ENCODE measurements at places on chromosomes 1 and 21.

GRCh38 chr21:18518054-18518481 lies 114.5 kb upstream of the TMPRSS15 start:
- no peak for DNase-seq

DNA sequence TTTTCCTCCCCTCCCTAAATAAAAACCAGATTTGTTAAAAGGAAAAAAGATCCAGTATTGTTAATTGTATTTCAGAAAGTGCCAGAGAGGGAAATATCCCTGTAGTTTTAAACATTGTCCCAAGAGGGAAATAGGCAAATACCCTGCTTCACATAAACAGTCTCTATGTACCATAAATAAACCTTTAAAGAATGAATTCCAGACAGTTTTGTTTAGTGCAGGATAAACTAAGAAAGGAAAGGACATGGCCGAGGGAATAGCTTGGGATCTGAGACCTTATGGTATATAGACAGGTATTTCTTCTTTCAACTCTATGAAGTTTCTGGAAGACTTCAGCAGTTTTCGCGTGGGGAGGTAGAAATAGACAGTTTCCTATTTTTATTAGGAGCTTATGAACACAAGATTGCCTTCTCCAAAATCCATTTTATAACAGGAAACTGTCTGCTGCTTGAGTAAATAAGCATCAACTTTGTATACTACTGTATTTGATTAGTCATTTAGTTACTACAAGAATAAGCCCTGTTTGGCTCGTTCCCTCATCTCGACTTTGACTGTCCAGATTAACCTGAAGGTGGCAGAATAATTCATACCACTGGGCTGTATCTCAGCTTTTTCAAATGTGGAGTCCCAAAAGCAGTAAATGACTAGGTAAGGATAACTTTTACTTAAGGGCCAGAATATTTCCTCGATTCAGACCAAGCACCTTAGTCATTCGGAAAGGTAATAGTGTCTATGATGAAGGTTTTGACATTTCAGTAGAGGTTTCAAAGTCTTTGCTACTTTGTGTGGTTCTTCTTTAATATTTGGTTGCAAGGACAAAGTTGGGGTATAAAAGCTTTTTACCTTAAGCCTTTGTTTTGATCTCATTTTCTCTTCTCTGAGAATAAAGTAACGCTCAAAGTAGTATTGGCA lies 177.5 kb downstream of the VPS13D start:
- DNase-seq = no peak

- no peak for DNase-seq
Observed at GRCh38 chr1:33338048-33338439, 17.1 kb upstream of the A3GALT2 start.

GRCh38 chr1:81974883-81975555 lies 174.3 kb downstream of the ADGRL2 start:
- DNase-seq = no peak

DNA sequence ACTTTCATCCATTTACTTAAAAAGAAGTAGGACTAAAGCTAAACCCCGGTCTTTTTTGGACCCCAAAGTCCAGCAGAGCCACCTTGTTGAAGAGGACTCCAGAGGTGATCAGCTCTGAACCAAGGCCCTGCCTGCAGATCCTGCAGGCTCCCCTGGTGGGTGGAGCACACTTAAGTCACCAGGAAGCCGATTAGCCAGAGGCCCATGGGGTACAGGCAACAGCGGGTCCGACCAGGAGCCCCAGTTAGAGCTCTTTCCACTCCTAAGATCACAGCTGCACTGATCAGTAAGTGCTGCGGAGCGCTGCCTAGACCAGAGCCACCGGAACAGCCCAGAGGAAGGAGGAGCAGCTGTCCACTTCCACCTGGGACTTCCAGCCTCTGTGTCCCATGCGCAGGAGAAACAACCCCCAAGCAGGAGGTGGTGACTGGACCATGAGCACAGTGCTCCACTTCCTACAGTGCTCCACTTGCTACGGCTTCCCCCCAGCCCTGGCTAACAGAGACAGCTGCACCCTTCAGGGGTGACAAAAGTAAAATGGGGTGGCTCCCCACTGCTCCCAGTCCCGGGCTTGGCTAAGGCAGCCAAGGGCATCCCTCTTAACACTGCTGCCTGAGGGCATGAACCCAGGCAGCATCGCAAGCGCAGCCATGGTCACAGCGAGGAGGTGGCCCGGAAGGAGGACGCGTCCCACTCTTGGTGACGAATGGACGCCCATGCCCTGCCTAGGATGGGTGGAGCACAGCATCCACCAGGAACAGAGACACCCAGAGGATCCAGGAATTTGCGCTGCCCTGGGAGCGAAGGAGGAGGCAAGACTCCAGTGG lies 58.0 kb downstream of the NPHP4 start:
- no peak for DNase-seq

- DNase-seq = no peak
Observed at GRCh38 chr1:43272161-43272560, 2.4 kb downstream of the TMEM125 start.

- no peak for DNase-seq
Observed at GRCh38 chr1:89815611-89816010, 5.2 kb upstream of the LRRC8D start.

- no peak for DNase-seq
Observed at GRCh38 chr21:28230559-28230958, 762.1 kb downstream of the LTN1 start.

GRCh38 chr1:28885472-28885877 lies 28.9 kb upstream of the EPB41 start:
- DNase-seq = no peak

DNA sequence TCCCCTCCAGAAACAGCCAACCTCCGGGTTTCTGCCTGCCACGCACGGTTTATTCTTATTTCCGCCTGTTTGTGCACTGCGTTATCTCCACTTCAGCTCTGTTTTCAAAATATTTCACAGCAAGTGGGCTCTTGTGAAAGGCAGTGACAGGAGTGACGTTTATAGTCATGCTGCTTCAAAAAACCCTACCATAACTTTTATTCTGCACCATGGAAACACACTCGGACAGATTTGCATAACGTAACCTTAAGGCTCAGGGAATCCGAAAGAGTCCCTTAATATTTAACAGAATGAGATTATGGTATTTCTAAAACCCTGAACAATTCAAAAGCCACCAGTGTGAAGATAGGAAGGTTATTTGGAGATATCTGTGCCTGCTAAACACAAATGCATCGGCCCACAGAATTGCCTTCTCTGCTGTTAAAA lies 782 bp upstream of the SDE2 start:
- no peak for DNase-seq

GRCh38 chr1:238660849-238661248 lies 725.5 kb upstream of the CHRM3 start:
- DNase-seq = no peak

GRCh38 chr1:40363721-40364120 lies 9.8 kb upstream of the SMAP2 start:
- DNase-seq = no peak

DNA sequence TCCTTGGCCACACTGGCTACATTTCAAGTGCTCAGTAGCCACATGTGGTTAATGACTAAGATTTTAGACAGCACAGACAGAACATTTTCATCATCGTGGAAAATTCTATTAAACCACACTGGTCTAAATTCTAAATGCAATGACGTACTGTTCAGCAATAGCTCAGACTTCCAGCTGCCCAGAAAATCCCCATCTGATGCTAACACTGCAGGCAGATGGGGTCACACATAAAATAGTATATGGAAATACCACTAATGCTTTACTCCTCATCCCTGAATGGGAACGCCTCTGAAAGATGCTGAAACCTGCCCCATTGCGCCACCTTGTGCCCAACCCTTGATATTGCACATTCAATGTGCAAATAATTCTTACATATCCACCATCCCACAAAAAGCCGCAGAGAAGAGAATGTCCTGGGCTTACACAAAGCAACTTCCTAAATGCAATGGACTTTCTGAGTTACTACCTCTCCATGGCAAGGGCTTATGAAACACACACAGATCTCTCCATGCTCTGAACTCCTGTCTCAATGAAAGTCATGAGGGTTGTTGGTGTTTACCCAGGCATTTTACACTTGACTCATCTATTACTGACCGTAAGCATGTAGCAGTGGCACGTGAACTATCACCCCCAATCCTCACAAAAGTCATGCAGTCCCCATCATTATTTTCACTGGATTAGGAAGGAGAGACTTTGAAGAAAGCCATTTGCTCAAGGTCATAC lies 20.3 kb upstream of the SLC5A9 start:
- peak; percentile 44 for DNase-seq

- DNase-seq = no peak
Observed at GRCh38 chr21:18369115-18369514, 34.5 kb downstream of the TMPRSS15 start.

DNA sequence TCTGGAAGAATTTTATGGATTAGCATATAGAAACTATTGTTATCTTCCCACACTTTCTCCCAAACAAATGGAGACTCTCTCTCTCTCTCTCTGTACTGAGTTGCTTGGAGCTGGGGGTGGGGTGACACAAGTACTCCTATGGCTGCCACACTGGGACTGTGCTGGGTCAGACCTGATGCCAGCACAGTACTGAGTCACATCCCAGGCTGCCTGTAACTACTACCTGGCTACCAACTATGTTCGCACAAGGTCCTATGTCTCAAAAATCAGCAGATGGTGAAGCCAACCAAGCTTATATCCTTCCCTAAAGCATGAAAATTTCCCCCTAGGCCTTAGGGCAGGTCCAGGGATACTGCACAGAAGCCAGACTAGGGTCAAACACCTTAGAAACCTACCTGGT lies 66.6 kb downstream of the FAF1 start:
- DNase-seq = no peak

- DNase-seq = no peak
Observed at GRCh38 chr1:97572561-97572960, 348.3 kb downstream of the DPYD start.

DNA sequence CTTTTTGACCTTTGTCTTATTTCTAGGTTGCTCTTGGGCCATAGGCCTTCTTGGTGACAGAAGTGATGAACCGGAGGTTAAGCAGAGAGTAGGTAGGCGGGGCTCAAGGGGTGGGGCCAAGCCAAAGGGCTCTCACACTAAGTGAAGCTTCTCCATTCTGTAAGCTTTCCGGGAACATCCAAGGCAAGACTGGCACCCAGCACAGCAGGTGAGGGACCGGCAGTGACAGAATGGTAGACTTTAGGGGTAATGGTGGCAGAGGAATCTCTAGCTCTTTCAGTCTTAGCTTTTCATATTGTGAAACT lies at the start of gene TNFAIP8L2:
TSS of gene TNFAIP8L2 (plus strand) at position 135 of the 305 bp plus-strand sequence. CDS start 2,049 bp downstream, outside the sequence.
- DNase-seq = no peak

DNA sequence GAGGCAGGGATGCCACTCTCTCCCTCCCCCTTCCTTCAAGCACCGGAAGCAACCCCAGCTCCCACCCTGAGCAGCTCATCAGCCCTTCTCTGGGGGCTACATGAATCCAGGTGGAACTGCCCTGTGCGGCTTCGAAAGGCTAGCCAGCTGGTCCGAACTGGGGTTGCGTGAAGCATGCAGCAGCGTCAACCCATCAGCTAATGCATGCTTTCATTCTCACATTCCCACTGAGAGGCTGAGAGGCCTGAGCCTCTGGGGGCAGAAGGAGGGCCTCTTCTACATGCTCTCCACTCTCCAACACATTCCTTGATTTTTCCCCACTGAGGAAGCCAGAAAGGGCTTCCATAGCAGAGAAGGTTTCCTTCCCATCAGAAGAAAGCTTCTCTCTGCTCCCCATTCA lies 5.6 kb downstream of the RXRG start:
- DNase-seq = no peak

DNA sequence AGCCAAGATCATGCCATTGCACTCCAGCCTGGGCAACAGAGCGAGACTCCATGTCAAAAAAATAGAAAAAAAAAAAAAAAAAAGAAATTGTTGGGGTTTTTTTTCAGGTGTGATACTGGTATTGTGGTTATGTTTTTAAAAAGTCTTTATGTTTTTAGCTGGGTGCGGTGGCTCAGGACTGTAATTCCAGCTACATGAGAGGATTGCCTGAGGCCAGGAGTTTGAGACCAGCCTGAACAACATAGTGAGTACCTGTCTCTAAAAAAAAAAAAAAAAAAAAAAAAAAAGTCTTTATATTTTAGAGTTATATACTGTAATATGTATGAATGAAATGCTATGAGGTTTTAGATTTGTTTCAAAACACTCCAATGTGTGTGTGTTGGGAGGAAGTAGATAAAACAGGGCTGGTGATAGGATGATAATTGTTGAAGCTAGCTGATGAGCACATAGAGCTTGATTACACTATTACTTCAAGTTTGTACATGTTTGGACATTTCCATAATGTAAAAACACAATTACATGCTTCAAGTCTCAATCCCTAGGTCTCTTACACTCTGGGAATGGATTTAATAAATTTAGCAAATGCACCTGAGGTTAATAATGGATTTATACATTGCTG lies 30.2 kb upstream of the ATP5PO start:
- no peak for DNase-seq

- no peak for DNase-seq
Observed at GRCh38 chr21:27168084-27168483, 201.2 kb upstream of the ADAMTS5 start.

GRCh38 chr1:28886731-28887418 lies 27.5 kb upstream of the EPB41 start:
- peak; percentile 63 for DNase-seq

- DNase-seq = no peak
Observed at GRCh38 chr1:89457046-89457445, 67.6 kb upstream of the LRRC8B start.

- DNase-seq = no peak
Observed at GRCh38 chr1:227731696-227732585, 3.2 kb downstream of the JMJD4 start.

- no peak for DNase-seq
Observed at GRCh38 chr1:30635391-30635975, 87.9 kb downstream of the MATN1 start.

DNA sequence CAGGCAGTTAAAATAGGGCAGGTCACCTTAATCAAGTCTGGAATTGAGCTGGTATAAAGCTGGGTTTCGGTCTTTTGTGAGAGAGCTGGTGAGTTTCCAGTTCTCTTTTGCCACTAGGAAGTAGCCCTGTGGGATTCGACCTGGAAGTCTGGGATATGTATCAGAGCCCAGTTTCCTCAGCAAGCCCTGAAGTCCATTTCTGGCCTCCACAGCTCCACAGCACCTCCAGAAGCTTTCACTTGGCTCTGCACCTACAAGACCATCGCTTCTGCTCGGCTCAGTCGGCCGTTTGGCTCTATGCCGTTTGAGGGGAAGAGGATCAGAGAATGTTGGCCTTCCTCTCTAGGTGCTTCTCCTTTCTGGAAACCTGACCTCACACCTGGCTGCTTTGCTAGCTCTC lies 148.0 kb downstream of the GALNT2 start:
- DNase-seq = no peak

DNA sequence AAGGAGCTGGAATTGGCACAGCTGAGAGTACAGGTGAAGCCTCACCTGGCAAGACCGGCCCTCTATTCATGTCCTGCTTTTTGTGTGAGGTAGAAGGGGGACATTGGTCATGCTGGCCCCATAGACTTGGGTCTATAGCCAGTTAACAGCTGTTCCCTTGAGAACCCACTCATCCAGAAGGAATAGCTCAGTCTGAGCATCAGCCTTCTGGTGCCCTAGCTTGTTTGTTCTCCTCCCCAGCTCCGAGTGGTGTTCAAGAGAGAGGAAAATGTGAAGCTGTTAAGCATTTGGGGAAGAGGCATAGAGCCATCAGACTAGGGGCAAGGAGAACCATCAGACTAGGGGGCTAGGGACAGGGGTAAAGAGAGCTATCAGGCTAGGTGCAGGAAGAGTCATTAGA lies 290.9 kb downstream of the SIPA1L2 start:
- DNase-seq = no peak

- no peak for DNase-seq
Observed at GRCh38 chr1:62852253-62852652, 68.3 kb downstream of the ATG4C start.
